ENCODE measurements at places on chromosomes 11 and 22. TPM values are rescaled to one million over a fixed set of nuclear protein-coding genes. Genes with fewer than 3 reads are reported as not detected.

The DSCAML1 gene
- polyA plus RNA-seq, result 0.13 TPM

The CHRM1 gene
- not detected for polyA plus RNA-seq

The C22orf15 gene
- 0.23 TPM for polyA plus RNA-seq

The CD3E gene
- 2.5 TPM for polyA plus RNA-seq

DNA sequence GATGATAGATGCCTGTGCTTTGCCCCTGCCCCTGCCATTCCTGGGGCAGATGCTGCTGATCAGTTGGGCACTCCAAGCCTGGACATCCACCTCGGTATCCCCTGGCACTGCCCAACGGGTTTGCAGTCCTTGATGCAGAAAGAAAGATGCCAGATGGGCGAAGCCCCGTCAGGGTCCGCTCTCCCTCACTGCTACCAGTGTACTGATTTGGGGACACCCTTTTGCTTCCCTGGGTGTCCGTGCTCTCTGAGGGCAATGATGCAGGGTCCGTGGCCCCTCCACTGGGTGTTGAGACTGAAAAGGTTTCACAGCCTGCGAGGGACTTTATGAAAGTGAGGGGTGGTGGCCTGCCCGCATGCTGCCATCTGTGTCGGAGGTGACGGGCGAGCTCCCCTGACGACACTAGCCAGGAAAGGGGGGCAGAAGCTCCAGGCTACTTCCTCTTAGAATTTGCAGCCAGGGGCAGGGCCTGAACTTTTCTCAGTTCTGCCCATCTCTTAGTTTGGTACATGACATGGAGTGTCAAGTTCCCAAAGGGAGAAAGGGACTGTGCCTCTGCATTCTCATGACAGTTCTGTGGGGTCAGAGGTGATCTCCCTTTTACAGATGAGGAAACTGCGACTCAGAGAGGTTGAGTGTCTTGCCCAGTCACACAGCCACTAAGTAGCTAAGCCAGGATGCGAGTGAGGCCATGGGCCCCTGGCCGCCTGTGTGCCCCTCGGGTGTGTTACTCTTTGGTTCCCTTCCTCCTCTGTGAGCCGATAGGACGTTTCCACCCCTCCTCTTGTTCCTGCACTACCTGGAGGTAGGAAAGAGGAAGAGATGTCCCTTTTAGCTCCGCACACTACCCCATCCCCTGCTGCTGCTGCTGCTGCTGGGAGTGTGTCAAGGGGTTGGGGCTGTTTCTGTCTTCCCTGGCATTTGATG, 96.6 kb downstream of the BCR start:
- no peak for DNase-seq

GRCh38 chr11:66818231-66818955, 24.8 kb upstream of the RCE1 start:
- DNase-seq, result no peak

- DNase-seq, result no peak
These were observed 8.4 kb downstream of the LZTR1 start for GRCh38 chr22:20990184-20991180.

DNA sequence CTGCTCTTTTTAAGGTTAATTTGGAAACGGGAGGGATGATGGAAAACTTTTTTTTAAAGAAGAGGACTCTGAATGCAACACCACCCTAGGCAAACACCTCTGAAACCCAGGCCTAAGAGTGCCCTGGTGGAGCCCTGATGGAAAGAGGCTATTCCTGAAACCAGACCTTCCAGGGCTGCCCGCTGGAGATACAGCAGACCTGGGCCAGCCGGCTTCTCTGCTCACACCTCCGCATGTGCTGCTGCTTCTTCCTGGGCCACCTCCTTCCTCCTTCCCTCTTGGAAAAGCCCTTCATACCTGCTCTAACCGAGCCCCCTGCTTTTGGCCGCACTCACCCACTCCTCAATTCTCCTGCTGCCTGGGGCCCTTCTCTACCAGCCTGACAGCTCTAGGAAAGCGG, 37.9 kb downstream of the DUSP8 start:
- no peak for DNase-seq

GRCh38 chr11:9691865-9692264, 28.0 kb downstream of the SWAP70 start:
- DNase-seq, result no peak

DNA sequence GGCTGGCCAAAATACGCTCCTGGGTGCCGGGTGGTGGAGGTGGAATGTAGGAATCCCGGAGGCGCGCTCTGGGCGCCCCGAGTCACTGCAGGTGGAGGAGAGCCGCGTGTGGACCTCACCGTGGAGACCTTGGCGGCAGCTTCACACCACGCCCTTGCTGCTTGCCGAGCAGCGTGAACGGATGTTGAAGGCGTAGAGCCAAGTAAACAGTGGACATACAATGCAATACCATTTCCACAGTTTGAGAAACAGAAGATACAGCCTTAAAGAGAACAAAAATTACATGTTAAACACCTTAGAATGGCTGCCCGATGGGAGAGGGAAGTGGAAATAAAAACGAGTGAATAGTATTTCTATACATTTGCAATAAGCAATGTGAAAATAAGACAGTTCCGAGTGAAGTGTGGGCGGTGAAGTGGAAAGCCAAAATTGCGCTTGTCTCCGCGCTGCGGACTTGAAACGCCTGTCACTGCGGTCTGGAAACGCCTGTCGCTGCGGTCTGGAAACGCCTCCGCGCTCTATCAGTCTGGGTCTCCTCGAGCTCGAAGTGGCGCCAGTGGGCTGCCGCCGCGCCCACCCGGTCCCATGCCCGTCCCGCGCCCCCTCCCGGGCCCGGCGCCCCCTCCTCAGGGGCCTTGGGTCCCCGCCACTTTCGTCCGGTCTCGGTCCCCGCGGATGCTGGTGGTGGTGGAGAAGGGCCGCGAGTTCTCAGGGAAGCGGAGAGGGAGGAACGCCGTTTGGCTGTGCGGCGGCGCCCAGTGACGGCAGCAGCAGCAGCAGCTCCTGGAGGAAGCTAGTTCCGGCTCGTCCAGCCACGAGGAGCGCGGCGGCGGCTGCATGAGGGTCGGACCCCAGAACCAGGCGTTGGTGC, 1.6 kb downstream of the NCR3LG1 start:
- peak; percentile 93 for DNase-seq

GRCh38 chr11:83292709-83293456, 6.7 kb upstream of the CCDC90B start:
- no peak for DNase-seq

- DNase-seq, result no peak
These were observed 67.1 kb downstream of the PARVB start for GRCh38 chr22:44091021-44091721.

DNA sequence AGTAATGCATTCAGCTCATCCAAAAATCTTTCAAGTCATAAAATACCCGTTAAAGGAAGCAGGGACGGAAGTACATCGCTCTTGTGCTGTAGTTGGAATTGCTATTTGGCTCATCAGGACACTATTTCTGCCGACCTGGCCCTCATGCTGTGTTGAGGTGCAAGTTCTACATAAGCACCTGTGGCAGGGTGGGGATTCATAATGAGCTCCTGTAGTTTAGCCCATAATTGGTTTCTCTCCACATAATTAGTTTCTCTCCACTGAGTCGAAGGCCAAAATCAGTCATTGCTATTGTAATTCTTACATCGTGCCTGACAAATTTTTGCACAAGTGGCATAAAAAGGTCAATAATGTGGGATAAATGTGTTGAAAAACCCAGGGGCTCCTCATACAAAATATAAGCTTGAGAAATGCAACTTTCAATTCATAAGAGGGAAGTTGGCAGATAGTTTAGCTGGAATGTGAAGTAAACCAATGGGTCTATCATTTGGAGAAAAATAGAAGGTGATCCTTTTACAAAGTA, 14.9 kb upstream of the ISX start:
- DNase-seq, result no peak

DNA sequence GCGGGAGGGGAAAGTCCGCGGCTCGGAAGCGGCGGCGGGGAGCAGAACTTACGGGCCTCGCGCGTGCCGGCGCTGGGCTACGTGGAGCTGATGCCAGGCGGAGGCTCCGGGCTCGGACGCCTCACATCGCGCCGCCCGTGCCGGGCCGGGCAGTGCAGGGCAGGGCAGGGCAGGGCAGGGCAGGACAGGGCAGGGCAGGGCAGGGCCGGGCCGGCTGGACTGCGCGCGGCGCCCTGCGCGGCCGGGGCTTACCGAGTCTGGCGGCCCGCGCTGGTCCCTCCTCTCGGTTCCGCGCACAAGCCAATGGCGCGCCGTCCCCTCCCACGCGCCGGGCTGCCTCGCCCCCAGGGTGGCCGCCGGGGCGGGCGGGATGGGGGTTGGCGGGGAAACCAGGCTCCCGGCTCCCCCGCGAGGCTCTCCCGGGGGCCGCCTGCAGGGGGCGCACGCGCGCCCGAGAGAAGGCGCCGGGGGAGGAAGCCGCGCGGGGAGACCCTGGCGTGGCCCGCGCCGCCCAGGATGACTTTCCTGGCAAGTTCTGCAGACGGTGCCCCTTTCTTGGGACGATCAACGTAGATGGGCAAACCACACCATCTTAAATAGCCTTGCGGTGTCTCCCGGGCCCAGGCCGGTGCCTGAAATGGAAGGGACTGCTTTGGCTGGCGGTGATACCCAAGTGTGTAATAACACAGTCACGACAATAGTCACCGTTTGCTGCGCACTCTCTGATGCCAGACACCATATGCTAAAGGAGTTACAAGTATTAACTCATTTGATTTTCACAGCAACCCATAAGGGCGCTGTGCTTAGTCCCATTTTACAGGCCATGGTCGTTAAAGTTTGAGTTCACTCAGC, at the start of gene TP53I11:
TP53I11 (minus strand) TSS at position 259 of the 852 bp plus-strand sequence. CDS start 12,548 bp downstream, outside the sequence.
- peak; percentile 95 for DNase-seq

DNA sequence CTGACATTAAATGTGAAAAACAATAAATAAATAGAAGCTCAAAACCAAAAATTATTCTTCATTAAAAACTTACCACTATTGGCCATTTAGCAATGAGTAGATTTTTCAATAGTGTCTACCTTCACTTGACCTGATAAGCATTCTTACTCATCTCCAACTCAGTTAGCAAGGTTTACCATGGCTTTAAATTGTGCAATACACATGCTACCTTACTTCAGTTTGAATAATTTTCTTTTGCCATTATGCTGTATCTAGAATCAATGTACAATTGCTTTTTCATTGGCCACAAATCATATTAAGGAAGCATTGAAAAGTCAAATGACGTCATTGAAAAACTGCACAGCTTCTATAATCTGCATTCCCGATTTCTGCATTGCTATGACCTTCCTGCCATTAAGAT, 64.9 kb downstream of the SVIP start:
- DNase-seq, result no peak
